A172 (cell line): ENCODE measurements at places on chromosomes 5 and 9. TPM values are rescaled to one million over a fixed set of nuclear protein-coding genes. Genes with fewer than 3 reads are reported as not detected.

Gene PCDHGA7
- total RNA-seq = 0.69 TPM in 2 replicates

Gene SLC36A3
- not detected in 2 replicates for total RNA-seq

Gene SLC25A2
- total RNA-seq = not detected in 2 replicates

Gene WDR38
- not detected in 2 replicates for total RNA-seq

Gene NOL6
- total RNA-seq = 27.0 and 28.1 TPM in 2 replicates

Gene SMIM32
- total RNA-seq = not detected in 2 replicates

Gene CDH6
- total RNA-seq = not detected in 2 replicates

Gene SLC4A9
- total RNA-seq = not detected in 2 replicates

Gene OLFML2A
- total RNA-seq = 12.0 and 18.0 TPM in 2 replicates

Gene GFPT2
- total RNA-seq = 42.0 and 50.5 TPM in 2 replicates

Gene DIPK1B
- total RNA-seq = 16.0 and 16.7 TPM in 2 replicates

Gene PPP3R2
- not detected in 2 replicates for total RNA-seq

Gene HARS2
- total RNA-seq = 46.1 and 50.5 TPM in 2 replicates

Gene GRIA1
- 0.02 and 0.38 TPM in 2 replicates for total RNA-seq

Gene SOHLH1
- not detected in 2 replicates for total RNA-seq

Gene ZDHHC11B
- 0.26 and 2.3 TPM in 2 replicates for total RNA-seq

Gene WASHC1
- 4.4 and 6.1 TPM in 2 replicates for total RNA-seq

Gene NAIF1
- total RNA-seq = 14.1 and 15.7 TPM in 2 replicates

Gene MRPL50
- 38.5 and 38.7 TPM in 2 replicates for total RNA-seq

Gene FOXD4
- 0.47 and 0.65 TPM in 2 replicates for total RNA-seq

Gene FUT7
- total RNA-seq = 0.07 TPM in 1 of 2 replicates, not detected in the other

Gene PRR16
- 1.9 and 4.0 TPM in 2 replicates for total RNA-seq

Gene GDNF
- total RNA-seq = 0.31 TPM in 1 of 2 replicates, not detected in the other

Gene PCDH12
- 0.07 TPM in 1 of 2 replicates, not detected in the other for total RNA-seq

Gene IFNA13
- not detected in 2 replicates for total RNA-seq

Gene PCDHGB2
- total RNA-seq = 0.34 and 1.6 TPM in 2 replicates

Gene SPOCK1
- 4.5 and 6.5 TPM in 2 replicates for total RNA-seq

Gene DBH
- 0.02 TPM in 1 of 2 replicates, not detected in the other for total RNA-seq

Gene SEMA4D
- total RNA-seq = 5.1 and 11.1 TPM in 2 replicates

Gene MARCOL
- total RNA-seq = not detected in 2 replicates

Gene PCDHAC2
- 3.2 and 5.1 TPM in 2 replicates for total RNA-seq

Gene PRDM12
- total RNA-seq = not detected in 2 replicates

Gene IRX4
- not detected in 2 replicates for total RNA-seq

Gene WNT8A
- not detected in 2 replicates for total RNA-seq

Gene BASP1
- 49.2 and 72.9 TPM in 2 replicates for total RNA-seq

Gene PCA3
- not detected in 2 replicates for total RNA-seq

Gene SHOC1
- total RNA-seq = not detected in 2 replicates

Gene MEF2C
- 0.41 and 2.4 TPM in 2 replicates for total RNA-seq

Gene ANGPTL2
- total RNA-seq = 0.17 and 0.43 TPM in 2 replicates

Gene SOWAHA
- not detected in 2 replicates for total RNA-seq

Gene KIF20A
- 105 and 109 TPM in 2 replicates for total RNA-seq

Gene EGR1
- total RNA-seq = 2.6 and 4.3 TPM in 2 replicates

Gene GRXCR2
- total RNA-seq = not detected in 2 replicates

Gene NKD2
- 4.3 TPM in 1 of 2 replicates, not detected in the other for total RNA-seq

Gene CCDC192
- not detected in 2 replicates for total RNA-seq

Gene IRX2
- not detected in 2 replicates for total RNA-seq

Gene UBE2B
- 36.6 and 44.0 TPM in 2 replicates for total RNA-seq
